ENCODE measurements at places on chromosomes 6 and 20.

DNA sequence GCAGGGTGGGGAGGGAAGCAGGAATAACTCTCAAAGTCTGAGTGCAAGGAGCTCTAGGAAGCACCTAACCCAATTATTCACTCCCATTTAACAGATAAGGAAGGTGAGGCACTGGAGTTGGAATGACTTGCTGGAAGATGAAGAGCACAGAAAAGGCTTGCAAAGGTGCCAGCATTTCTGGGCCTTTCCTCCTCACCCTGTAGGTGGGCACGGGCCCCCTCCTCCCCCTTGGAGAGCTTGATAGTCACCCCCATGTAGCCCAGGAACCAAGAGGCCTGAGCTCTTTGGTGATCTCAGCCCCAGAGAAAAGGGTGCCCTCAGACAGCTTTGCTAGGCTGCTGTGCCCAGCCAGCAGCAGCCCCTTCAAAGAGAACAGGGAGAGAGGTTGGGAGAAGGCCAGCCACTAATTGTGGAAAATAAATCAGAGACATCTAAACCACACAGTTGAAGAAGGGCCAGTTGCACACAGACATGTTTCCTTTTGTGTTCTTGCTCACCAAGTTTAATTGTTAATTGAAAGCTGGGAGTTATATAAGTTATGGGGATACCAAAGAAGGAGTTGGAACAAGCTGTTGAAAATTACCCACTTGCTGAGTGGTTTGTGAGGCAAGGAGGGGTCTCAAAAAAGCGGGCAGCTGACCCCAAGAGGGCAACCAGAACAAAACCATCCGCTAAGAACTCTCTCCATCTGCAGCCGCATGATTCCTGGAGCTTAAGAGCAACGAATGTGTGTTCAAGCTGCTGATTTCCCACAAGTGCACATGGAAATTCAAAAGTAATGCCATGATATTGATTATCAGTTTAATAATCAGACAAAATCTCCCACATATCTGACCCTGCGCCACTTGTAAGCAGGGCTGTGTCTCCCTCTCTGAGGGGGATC, 77.0 kb downstream of the MRPL14 start:
- peak; percentile 84 for DNase-seq

DNA sequence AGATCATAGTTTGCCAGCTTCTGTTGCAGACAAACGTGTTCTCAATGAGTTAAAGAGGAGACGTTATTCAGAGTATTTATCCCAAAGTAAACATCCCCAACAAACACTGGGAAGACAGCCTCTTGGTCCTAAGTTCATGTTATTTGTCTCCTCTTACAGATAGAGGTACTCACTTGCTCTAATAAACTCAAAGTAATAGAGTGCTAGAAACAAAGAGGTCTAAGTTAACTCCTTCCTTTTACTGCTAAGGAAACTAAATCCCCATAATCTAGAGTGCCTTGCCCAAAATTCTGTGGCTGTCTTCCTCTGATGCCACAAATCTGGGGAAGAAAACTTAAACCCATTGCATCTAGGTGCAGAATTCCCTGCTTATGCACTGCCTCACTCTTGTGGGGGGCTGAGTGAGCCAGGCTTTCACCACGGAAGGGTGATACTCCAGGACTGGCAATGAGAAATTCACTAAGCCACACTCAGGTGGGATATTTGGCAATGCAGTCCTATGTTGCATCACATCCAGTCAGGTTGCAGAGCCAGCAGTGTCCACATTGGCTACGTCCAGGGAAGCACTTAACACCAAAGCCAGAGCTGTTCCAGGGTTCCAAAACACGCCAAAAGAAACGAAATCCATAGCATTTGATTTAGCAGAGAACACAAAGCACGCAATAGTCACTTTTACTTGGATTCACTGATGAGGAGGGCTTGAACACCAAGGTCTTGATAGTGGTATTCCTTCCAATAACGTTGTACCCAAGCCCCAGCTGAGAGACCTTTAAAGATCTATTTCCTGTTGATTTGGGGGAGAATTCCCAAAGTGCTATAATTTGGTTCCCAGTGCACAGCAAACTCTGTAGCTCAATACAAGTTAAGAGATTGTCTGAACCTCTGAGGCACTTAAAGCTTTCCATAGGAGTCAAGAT, 81.0 kb upstream of the FOXQ1 start:
- no peak for DNase-seq

DNA sequence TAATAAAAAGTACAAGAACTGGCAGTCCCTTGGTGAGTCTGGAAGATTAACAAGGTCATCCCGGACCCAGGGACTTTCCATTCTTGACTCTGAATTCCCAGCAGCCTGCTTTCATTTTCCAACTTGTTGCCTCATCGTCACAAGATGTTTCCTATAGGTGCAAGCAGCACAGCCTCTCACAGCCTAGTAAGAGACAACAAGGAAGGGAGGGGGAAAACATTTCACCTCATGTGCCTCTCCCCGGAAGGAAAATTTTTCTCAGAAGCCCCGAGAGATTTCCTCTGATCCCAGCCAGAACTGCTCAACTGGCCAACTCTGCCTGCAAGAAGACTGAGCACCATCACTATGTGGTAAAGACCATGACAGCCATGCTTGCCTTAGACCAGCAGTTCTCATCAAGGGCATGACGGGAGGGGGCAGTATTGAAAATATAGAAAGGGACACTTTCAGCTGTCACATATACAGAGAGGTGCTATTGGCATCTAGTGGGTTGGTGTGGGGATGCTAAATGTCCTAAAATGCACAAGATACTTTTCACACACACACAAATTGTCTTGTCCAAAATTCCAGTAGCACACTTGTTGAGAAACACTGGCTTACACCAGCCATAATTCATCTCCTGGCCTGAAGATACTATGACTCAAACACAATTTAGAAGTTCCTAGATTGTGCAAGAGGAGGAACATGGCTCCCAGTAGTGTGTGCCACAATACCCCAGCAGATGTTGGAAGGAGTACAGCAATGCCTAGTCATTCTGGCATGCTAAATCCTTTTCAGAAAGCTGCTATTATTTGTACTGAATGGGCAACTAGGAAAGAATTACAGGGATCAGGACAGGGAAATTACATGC, 10.8 kb upstream of the WTAP start:
- peak; percentile 88 for DNase-seq

GRCh38 chr6:104126315-104127005, 733.3 kb downstream of the HACE1 start:
- DNase-seq: no peak

DNA sequence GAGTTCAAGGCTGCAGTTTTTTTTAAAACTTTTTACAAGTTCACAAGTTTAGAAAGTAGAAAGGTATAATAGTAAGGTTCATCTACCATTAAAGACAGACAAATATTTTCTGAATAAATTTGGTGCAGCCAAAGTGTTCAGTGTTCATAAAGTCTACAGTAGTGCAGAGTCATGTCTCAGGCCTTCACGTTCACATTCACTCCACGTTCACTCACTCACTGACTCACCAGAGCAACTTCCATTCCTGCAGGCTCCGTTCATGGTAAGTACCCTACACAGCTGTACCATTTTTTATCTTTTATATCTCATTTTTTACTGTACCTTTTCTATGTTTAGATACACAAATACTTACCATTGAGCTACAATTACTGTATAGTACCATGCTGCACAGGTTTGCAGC, 67.6 kb downstream of the B4GALT5 start:
- DNase-seq: peak; percentile 65

GRCh38 chr6:153634416-153634815, 404.6 kb upstream of the OPRM1 start:
- no peak for DNase-seq

GRCh38 chr20:21325296-21325695, 22.2 kb downstream of the XRN2 start:
- DNase-seq: no peak

GRCh38 chr6:106872049-106872448, 102.5 kb downstream of the CD24 start:
- no peak for DNase-seq

DNA sequence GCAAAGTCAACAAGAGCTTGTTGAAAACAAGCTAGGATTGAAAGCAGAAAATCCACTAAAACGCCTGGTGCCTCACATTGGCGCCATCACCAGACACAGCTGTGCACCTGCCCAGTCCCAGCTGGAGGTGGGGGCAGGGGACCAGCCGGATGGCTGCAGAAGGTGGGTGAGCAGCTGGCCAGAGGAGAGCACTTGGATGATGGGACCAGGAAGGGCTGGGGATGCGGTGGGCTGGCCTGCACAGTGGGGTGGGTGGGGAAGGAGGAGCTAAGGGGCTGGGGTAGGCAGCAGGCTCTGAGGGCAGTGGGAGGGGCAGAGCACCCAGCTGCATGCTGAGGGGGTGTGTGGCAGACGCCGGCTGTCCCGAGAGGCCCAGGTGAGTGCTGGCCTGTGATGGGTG, 7.1 kb downstream of the CABLES2 start:
- DNase-seq: no peak

GRCh38 chr6:109793021-109793420, 101.9 kb downstream of the FIG4 start:
- no peak for DNase-seq

- no peak for DNase-seq
These were observed 89.9 kb downstream of the MTFR2 start for GRCh38 chr6:136160250-136160649.

DNA sequence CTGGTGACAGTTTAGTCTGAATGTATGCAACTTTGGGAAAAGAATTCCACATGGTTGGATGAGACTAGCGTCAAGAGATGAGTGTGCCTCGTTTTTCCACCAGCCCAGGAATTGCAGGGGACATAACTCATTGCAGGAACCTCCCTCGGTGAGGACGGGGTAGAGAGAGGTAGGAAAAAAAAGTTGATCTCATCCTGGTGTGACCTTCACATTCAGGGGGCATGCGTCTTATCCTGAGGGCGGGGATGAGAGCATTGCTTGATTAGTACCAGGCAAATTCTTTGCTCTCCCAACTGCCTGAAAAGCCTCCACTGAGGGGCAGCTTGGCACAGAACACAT, 11.8 kb downstream of the TLDC2 start:
- no peak for DNase-seq

GRCh38 chr6:43770372-43771209, 580 bp downstream of the VEGFA start:
- peak; percentile 63 for DNase-seq

GRCh38 chr20:54223751-54224150, 15.9 kb downstream of the PFDN4 start:
- DNase-seq: no peak

- DNase-seq: no peak
These were observed 142.7 kb upstream of the SULF2 start for GRCh38 chr20:47927944-47928343.

GRCh38 chr6:1175877-1176276, 136.0 kb upstream of the FOXQ1 start:
- no peak for DNase-seq

DNA sequence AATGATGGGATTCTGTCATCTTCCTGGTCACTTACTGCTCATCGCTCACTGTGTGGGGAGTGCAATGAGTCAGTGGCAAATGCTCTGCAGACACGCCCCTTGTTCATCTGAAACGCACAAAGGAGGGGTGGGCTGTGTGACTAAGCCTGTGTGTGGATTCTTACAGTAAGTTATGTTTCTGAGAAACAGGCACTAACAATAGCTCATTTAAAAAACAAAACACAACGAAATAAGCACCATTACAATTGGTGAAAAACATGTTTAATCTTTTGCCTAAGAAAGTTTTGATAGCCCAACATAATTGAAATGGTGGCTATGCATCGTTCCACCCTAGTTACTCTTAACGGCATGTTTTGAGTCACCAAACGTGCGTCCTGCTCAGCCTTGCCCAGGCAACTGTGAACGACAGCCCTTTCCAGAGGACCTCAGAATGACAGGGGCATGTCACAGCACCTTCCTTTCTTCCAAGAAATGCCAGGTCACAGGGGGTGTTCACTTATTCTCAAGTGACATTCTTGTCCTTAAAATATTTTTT, 118.4 kb upstream of the SGK1 start:
- DNase-seq: peak; percentile 97

- DNase-seq: no peak
These were observed 175.9 kb upstream of the CITED2 start for GRCh38 chr6:139550361-139550760.
